Stimulated activated naive CD8-positive, alpha-beta T cell treated with anti-CD3 and anti-CD28 coated beads, Interleukin-15, Interleukin-2, amounts not matched to agents 100 U/mL and 50 U/mL, for 24 hours (primary cell): ENCODE measurements at places on chromosomes 7 and 10.

DNA sequence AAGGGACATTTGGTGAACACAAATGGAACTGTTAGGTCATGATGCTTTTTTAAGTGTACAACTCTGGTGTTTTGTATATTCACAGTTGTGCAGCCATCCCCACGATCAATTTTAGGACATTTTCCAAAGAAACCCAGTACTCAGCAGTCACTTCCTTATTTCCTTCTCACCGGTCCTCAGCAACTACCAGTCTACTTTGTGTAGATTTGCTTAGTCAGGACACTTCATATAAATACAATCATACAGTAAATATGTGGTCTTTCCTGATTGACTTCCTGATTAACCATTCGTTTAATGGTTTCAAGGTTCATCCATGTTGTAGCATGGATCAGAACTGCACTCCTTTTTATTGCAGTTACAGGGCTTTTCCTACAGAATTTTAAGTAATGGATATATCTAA lies 14.4 kb downstream of the SGPL1 start:
- no peak for DNase-seq

DNA sequence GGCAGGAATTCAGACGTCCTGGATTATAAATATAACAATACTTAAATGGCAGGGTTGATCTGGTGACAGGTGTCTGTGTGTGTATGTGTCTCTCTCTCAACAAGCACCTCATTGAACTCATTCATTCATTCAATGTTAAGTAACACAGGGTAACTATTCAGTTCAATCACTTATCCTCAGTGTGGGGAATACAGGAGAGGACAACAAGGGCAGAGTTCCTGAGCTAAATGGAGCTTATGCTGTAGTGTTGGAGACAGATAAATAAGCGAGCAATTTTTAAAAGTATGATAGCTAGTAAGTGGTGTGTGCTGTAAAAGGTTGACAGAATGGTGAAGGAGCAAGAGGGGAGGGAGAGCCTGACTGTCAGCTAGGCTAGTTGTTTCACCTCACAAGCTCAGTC lies 178.4 kb downstream of the DGKI start:
- DNase-seq, result no peak

DNA sequence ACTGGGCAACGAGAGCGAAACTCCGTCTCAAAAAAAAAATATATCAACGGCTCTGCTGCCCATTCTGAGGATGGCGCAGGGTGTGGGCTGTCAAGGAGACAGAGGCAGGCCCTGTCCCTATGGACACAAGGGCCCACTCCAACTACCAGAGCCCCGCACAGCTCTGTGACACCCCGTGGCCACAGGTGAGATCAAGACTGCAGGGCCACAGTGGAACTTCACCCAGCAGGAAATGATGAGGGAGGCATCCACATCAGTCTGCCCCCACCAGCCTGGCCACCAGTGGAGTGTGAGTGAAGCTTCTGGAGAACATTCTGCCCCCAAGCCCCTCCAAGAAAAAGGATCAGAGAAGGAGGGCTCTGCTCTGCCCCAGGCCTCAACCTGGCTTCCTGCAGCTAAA lies 136.7 kb downstream of the DLG5 start:
- DNase-seq, result no peak

GRCh38 chr10:128528781-128529180 lies 402.6 kb upstream of the MKI67 start:
- DNase-seq, result no peak

GRCh38 chr10:26859241-26860101 lies 1.3 kb downstream of the ABI1 start:
- no peak for DNase-seq

DNA sequence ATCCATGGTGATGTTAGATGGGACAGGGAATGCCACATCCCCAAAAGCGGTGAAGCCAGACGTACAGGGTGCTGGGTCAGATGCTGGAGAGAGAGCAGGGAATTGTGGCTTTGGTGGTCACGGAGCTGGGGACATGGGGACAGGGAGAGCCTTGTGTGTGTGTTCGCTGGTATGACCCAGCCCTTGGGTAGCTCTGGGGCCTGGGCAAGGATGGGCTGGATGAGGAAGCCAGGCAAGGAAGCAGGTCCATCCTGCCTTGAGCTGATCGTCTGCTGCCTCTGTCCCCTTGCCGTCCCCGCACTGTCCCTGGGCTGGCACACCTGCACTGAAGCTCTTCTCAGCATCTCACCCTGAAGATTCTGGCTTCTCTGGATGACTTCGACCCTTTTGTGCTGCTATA lies 15.4 kb upstream of the CLDN4 start:
- no peak for DNase-seq

DNA sequence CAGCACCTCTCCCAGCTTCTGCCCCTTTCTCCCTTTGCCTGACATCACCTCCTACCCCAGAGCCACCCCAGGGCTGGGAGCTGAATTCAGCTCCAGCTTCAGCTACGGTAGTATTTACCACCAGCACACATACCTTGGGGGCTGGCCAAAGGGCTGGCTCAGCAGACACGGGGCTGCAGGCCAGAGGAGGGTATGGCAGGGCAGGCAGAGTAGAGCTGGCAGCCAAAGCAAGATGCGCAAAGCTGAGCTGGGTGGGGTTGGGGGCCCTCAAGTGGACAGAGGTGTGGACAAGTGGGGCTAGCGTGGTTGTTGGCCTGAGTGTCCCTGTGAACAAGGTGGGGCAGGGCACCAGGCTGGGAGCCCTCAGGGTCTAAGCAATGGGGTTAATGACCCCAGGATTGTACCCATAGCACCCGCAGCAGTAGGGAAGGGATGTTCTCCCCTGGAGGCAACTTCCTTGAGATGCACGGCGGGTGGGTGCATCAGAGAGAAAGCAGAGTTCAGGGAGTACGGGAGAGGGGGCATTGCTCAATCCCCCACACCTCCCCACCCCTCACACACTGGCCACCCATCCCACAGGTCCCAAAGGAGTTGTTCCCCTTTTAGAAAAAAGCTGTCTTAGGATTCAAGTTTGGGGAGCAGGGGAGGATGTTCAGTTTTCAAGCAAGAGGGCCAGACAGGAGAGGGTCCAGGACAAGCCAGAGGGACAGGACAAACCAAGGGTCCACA lies 8.0 kb downstream of the VSIR start:
- DNase-seq, result no peak

DNA sequence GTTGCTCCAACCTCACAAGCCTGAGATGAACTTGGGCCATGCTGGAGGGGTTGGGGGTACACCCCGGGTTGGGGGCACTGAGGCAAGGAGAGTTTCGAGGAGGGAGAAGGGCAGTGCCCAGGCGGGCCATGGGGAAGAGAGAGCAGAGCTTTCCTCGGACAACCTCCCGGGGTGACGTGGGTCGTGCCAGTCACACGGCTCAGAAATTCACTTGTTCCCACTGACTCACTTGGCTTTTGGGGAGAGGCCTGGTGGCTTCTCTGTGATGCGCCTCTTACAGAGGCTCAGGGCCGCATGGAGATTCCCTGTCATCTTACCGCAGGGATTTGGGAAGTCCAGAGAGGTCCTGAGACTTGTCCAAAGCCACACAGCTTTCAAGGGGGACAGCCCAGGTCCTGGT lies 2.9 kb downstream of the LAT2 start:
- no peak for DNase-seq

GRCh38 chr10:110534571-110534970 lies 32.9 kb upstream of the SMC3 start:
- DNase-seq, result no peak

GRCh38 chr7:110388457-110388856 lies 702.5 kb upstream of the LRRN3 start:
- DNase-seq, result no peak

GRCh38 chr10:792792-793100 lies 103.3 kb upstream of the DIP2C start:
- no peak for DNase-seq

- no peak for DNase-seq
These were observed 107.5 kb downstream of the ELMO1 start for GRCh38 chr7:37341033-37341630.

GRCh38 chr7:149823191-149823630 lies 15.0 kb upstream of the ZNF862 start:
- no peak for DNase-seq

DNA sequence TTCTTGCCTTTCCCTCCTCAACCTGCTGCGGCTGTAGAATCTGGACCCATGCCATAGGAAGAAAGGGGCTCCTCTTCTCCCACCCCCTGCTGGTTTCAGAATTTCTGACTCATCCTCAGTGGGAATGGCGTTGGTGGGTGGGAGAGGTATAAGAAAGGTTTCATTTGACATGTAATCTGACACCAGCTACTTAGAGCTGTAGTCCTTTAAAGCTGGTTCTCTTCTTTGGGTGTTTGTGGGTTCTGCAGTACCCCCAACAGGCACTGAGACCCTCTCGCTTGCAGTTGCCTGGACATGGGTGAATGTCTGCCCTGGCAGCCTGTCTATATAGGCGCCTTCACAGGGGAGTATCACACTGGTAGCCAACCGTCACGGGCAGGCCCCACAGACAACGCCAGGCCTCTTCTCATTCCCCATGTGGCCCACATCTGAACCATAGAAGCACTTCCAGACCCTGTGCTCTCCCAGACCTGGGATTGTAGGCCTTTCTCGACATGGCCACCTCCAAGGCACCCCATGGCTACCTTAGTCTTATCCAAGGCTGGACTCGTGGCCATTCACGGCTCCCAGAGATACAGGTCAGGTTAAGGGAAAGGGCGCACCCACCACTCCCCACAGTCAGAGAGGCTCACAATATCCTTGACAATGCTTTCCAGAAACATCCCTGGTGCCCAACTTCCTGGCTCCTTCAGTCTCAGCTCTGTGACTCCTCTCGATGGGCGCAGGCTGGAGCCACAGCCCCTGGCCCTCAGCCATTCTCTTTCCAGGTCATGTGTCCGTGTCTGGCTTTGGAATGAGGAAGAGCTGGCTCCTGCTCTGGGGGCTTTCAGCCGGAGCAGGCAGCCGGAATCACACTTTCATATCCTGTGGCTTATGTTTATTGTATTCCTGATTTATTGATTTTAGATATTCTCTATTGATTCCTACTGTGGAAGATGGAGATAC lies 17.5 kb downstream of the ZNF862 start:
- no peak for DNase-seq

- peak; percentile 42 for DNase-seq
These were observed 115.5 kb upstream of the GNAI1 start for GRCh38 chr7:80018941-80019808.

GRCh38 chr10:14585287-14586193 lies 189.2 kb downstream of the FAM107B start:
- no peak for DNase-seq

DNA sequence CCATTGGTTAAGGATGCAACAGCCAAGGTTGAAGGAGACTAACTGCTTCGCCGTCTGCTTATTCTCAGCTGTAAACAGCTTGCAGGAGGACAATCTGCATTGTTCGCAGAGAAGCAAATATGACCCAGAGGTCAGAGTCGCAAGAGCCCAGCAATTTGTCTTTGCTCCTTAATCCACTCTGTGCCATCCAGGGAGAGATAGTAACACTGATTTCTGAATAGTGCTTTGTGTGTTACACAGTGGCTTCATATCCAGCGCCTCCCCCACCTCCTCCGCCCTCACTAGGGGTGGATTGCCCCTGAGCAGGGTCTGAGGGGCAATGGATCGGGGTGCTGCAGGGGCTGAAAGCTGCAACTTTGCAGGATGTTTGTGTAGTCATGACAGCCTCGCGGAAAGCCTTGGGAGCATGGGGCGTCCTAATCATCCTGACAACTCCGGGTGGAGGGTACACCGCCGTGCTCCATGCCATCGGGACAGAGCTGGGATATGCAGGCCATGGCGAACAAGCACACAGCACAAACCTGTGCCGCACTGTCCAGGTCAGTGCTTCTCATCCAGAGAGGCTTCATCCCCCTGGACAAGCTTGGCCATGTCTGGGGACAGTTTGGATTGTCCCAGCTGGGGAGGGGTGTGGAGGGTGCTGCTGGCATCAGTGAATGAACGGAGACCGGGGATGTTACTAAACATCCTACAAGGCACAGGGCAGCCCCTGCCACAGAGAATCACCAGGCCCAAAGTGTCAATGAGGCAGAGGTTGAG lies 103.1 kb upstream of the INSIG1 start:
- DNase-seq, result no peak

GRCh38 chr7:54960517-54960916 lies 58.3 kb upstream of the EGFR start:
- DNase-seq, result no peak

DNA sequence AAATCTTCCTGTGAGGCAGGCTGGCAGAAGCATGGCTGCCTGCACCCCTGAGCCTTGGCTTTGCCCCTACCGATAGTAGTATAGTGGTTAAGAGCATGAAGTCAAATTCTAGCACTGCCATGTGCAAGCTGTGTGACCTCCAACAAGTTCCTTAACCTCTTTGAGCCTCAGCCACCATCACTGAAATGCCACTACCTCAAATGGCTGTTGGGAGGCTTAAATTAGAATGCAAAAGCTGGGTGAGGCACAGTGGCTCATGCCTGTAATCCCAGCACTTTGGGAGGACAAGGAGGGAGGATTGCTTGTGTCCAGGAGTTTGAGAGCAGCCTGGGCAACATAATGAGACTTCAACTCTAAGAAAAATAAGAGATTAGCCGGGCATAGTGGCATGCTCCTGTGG lies 8.4 kb downstream of the SFRP5 start:
- DNase-seq, result no peak

- no peak for DNase-seq
These were observed 34.7 kb downstream of the CPED1 start for GRCh38 chr7:121023194-121023593.

- DNase-seq, result no peak
These were observed 152.4 kb downstream of the DKK1 start for GRCh38 chr10:52466464-52466863.

DNA sequence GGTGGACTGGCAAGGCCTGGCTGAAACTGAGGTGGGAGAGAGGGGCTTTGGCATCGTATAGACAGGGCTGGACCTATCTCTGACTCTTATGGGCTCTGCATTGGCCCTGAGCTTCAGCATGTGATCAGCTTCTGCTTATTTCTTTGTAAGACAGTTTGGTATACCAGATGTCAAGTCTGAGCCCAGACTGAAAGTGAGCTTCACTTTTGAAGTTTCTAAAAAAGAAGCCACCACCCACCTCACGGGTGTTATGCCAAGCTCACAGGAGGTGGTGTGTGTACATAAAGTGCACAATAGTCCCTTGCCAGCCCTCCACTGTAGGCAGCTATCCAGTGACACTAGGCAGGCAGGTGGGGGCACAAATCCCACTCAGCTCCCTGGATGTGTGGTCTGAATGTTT lies 68.7 kb upstream of the SEPHS1 start:
- no peak for DNase-seq

DNA sequence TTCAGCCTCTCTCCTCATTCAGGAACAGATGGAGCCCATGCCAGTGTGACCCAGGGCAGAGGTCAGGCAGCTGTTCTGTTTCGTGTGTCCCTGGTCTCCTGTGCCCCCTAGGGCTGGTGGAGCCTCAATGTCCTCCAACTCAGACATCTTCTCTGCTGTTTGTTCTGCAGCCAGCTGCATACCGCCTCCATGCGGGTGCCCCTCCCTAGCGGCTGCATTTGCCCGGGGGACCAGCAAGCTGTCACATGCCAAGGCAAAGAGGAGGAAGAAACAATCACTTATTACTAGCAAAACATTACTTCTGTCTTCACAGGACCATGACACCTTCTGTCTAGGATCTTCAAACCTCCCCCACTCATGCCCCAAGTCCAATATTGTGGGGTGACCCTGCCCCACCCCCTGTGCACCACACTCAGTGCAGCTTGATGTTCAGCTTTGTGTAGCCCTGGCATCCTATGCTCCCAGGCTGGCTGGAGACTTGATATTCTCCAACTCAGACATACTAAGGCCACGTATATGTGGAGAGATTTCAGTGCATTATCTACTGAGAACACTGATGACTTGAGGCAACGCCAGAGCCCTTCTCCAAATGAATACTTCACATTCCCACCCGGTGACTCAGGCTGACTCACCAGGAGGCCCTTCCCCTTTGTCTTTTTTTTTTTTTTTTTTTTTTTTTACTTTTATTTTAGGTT lies 188.9 kb downstream of the SKIDA1 start:
- peak; percentile 5 for DNase-seq
